ENCODE measurements at places on chromosomes 13 and 19.

GRCh38 chr19:491146-491741, 5.0 kb upstream of the MADCAM1 start:
- no peak for DNase-seq

GRCh38 chr19:47507924-47508553, 6.8 kb downstream of the NAPA start:
- DNase-seq: no peak

GRCh38 chr19:52343548-52343947, 7.5 kb downstream of the ZNF610 start:
- DNase-seq: no peak

GRCh38 chr13:60220072-60220471, 56.3 kb upstream of the DIAPH3 start:
- DNase-seq: no peak

- DNase-seq: no peak
Measured at GRCh38 chr13:111414341-111414740, 93.9 kb downstream of the TEX29 start.

DNA sequence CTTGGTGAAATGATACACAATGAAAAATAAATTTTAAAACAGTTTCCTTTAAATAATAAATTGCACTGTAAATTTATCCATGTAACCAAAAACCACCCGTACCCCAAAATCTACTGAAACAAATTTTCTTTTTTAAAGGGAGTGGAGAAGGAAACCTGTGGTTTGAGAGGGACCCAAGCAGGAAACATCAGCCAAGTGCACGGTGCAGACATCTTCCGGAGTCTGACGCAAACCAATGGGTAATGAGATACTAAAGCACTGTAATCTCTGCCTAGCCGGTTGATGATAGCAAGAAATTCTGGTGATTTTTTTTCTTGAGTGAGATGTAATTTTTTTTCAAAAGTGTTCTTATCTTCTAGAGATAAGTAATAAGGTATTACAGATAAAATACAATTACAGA, 115.4 kb downstream of the ABCC4 start:
- DNase-seq: no peak

DNA sequence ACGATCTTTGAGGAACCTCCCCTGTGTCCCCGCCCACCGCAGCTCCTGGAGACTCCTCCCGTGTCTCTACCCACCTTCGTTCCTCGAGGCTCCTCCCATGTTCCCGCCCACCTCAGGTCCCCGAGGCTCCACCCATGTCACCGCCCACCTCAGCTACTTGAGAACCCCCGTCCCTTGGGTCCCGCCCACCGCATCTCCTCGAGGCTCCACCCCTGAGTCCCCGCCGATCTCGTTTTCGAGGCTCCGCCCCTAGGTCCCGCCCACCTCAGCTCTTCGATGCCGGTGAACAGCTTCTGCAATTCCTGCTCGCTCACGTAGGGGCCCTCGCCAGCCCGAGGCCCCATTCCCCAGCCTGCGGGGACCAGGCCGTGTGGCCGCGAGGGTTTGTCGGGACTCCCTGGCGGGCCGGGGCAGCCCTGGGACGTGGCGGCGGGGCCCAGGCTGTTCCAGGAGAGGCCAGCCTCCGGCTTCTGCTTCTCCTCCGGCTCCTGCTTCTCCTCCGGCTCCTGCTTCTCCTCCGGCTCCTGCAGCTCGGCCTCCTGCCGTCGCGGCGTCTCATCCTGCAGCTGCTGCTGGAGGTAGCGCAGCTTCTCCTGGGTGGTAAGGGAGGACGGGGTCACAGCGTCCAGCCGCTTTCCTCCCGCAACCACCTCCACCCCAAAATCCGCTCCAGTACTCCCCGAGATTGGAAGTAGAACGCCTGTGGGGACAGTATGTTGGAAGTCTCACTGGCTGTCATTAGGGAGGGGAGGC, 16.7 kb downstream of the TSKS start:
- DNase-seq: no peak

DNA sequence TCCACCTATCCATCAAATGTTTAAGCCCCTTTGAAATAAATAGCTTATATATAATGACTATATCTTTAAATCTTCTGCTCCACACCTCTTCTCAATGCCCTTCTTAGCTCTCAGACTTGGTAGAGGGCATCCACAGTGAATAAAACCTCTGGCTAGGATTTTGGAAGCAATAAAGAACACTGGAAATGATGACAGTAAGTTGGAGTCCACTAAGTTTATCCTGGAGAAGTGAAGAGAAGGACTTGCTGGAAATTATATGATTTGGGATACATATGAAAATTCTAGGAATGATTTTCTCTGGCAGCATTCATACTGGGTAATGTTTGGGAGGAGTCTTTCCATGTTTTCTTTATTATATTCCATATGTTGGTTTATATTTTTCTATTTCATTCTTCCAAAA, 133.5 kb upstream of the KL start:
- no peak for DNase-seq

- DNase-seq: no peak
Measured at GRCh38 chr19:32269831-32270230, 75.6 kb upstream of the ZNF507 start.

- DNase-seq: no peak
Measured at GRCh38 chr13:99916366-99917103, 55.0 kb downstream of the ZIC5 start.

GRCh38 chr19:27833031-27833430, 1379.9 kb downstream of the UQCRFS1 start:
- DNase-seq: no peak

DNA sequence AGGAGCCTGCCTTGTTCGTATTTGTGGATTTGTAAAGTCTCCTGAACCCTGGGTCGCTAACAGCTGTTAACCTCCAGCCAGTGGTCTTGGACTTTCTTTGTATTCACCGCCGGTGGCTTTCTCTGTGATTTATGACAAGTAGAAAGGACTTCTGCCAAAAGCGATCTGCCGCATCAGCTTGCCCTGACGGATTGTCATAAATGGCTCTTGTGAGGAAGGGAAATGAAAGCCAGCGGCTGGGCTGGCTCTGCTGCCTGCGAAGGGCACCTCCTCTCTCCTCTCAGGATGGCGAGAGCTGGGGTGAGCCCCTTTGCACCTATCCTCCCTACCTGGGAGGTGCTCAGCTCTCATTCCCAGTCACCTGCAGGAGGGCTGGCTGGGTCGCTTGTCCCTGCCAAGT, 25.6 kb downstream of the DHRS12 start:
- DNase-seq: no peak

- DNase-seq: no peak
Measured at GRCh38 chr13:33394294-33394932, 108.9 kb upstream of the STARD13 start.

GRCh38 chr13:33034882-33035520, 18.8 kb downstream of the KL start:
- DNase-seq: no peak

- no peak for DNase-seq
Measured at GRCh38 chr13:112968380-112968909, 569 bp upstream of the MCF2L start.

Data from NK-92 treated with Interleukin-12 subunit alpha and Interleukin-12 subunit beta, amount 100 ng/mL, for 24 hours (cell line).